Endothelial cell (in vitro differentiated cells): ENCODE measurements at places on chromosomes 1 and 21. TPM values are rescaled to one million over a fixed set of nuclear protein-coding genes. Genes with fewer than 3 reads are reported as not detected.

The OR2AK2 gene
- total RNA-seq = not detected

GRCh38 chr1:53249706-53250105, 11.4 kb upstream of the MAGOH start:
- DNase-seq = no peak

The SERINC2 gene
- total RNA-seq = 23.6 TPM

DNA sequence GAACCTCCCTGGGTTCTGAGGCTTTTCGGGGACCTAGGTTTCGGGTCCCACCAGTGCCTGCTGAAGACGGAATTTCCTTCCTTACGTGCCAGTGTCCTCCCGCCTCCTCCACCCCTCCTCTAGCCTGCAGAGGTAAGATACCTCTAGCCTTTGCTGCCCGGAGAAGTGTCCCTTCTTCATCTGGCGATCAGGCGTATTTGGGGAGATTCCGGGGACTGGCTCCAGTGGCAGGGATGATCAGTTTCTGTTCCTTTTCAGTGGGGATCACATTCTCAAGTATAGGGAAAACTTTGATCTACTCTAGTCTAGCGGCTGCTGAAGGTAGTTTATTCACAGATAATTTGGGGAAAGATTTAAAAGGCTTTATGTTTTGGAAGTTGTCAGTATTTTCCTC, 674 bp downstream of the CEP350 start:
- DNase-seq = no peak

The DUSP23 gene
- total RNA-seq = 38.7 TPM

DNA sequence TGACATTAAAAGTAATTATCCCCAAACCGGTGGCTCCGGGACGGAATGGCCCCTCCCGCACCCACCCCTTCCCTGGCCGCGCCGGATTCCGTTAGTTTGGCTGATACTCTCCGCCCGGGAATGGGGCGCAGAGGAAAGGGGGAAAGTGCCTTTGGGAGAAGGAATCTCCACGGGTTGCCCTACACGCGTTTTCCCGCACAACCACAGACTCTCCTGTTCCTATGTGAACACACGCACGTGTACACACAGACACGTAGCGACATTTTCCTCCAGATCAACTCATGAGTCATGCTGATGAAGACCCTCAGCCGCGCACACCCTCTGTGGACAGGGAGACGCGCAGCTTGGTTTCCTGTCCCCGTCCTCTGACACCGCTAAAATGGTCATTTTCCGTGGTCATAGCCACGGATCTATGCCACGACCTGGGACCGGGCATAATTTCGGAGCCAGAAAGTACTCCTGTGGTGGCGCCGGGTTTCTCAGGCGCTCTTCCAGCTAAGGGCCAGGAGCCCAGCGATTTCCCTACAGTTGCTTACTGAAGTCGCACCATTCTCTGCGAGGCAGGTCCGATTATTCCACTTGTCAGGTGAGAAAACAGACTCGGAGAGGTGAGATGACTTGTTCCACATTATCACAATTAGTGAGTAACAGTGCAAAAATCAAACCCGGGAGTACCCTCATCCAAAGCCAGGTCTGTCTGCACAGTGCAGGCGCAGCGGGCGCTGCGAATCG, 4.0 kb upstream of the DMRTA2 start:
- DNase-seq = no peak

The SLC45A3 gene
- total RNA-seq = 9.2 TPM

GRCh38 chr1:58062635-58063034, 483.9 kb downstream of the OMA1 start:
- DNase-seq = no peak

DNA sequence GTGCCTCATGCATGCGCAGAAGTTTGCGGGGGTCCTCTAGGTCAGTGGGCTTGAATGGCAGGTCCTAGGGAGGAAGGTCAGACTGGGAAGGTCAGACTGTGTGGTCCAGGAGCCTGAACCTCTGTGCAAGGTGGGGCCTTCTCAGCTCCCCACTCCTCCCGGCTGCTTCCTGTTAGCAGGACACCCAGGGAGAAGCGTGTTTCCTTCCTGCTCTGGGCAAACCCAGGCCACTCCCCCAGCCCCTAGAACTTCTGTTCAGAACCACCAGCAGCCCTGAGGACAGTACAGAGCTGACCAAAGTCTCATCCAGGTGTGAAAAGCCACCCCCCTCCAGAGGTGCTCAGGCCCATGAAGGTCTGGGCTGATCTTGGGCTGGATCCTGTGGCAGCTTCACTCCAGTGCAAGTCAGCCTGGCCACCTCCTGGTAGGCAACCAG, 29.9 kb downstream of the NAV1 start:
- DNase-seq = no peak

The KCNQ4 gene
- 1.5 TPM for total RNA-seq

The DNM3 gene
- total RNA-seq = 7.7 TPM

The RHEX gene
- not detected for total RNA-seq

- DNase-seq = no peak
These were observed 26.8 kb downstream of the RAB3B start for GRCh38 chr1:51963592-51964308.

DNA sequence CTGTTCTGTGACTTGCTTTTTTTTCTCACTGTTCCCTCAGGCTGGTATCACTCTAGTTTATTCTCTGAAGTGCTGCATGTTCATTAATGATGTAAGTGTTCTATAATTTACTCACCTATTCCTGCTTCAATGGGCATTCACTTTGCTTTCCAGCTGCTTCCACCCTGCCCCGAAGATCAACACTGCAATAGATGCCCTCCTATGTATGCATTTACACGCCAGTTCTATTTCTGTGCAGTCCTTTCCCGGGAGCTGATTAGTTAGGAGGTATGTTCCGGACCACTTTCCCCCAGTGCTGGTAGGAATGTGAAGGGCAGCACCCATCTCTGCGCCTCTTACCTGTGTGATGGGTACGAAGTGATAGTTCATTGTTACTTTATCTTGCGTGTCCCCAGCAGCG, 103.4 kb downstream of the DHRS3 start:
- DNase-seq = no peak

DNA sequence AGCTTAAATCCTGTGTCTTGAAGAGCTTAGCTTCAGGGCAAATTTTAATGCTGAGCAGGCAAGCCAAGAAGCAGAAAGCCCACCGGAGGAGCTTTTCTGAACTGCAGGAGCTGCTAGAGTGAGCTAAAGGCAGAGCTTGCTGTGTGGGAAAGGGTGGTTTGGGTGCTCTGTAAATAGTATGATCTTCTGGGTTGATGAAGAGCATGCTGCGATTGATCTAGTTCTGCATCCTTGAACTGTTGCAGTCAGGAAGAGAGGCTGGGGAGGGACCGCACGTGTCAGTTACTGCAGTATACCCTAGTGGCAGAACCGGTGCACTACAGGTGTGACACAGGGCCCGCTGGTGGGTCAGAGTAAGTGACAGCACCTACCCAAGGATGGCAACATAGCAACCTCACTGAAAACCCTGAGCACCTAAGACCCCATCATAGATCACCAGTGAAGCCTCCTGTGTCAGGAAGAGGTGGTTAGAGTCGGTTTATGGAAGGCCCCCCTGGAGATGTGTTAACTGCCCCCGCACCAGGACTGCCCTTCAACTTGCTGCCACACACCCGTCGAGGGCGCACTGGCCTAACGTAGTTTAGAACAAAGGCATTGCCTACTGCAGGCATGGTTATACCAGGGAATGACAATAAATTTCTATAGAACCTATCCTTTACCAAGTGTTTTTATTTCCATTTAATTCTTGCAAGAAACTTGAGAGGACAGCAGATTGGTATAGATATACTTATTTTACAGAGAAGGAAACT, 146.0 kb upstream of the KIAA0040 start:
- DNase-seq = peak; percentile 72

The SNAPIN gene
- total RNA-seq = 23.6 TPM

DNA sequence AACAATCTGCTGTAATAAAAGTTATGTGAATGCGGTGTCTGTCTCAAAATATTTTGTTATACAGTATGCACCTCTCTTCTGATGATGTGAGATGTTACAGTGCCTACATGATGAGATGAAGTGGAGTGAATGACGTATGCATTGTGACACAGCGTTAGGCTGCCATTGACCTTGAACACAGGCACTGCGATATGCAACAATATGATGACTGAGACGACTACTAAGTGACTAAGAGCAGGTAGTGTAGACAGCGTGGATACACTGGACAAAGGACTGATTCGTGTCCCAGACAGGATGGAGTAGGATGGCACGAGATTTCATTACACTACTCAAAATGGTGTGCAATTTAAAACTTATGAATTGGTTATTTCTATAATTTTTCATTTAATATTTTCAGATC, 8.4 kb downstream of the SGIP1 start:
- no peak for DNase-seq

DNA sequence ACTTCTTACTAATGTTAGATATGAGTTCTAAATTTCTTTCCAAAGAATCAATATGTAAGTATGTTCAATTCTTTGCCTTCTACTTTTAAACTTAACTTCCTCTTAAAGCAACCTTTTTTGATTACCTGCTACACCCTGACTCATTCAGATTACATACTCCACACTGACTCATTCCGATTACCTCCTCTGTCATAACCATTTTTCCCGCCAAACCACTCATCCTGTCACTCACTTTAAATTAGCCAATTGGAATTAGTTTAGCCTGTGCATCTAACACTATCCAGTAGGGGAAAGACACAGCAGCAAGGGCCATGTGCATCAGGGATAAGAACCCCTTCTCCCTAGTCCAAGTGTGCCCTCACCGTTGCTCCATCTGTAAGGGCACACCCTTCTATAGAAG, 815.5 kb downstream of the BRINP3 start:
- DNase-seq = no peak

The TBX19 gene
- total RNA-seq = 1.1 TPM

The NTMT2 gene
- total RNA-seq = not detected

The IL10 gene
- not detected for total RNA-seq

The ARTN gene
- 0.67 TPM for total RNA-seq

- DNase-seq = no peak
These were observed 228.7 kb upstream of the CAMK1G start for GRCh38 chr1:209354840-209355165.

The TCHH gene
- total RNA-seq = 0.38 TPM

The PTPRC gene
- total RNA-seq = not detected

DNA sequence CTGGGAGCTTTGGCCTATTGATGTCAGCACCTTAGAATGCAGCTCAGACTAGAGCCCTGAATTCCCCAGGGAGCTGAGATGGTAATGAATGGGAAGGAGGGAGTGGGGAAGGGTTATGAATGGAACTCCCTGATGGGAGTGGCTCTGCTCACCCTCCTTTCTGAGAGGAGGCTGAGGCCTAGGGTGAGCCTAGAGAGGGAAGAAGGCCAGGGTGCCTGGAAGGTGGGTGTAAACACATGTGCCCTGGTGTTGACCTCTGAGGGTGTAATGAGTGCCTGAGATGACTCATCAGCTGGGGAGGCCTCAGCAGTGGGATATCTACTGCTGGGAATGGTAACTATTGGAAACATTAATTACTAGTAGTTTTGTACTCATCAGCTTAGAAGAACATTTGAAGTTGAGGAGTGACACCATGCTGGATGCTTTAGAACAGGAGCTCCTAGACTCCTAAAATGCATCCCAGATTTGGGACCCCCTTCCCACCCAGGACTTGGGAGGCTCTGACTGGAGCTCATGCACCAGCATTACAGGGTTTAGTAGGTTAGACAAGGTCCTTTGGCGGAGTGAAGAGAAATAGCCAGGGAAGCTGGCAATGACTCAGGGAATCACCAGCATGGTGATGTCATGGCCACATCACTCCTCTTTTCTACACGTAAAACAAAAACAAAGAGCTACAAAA, 16.0 kb upstream of the PIGV start:
- DNase-seq = no peak

DNA sequence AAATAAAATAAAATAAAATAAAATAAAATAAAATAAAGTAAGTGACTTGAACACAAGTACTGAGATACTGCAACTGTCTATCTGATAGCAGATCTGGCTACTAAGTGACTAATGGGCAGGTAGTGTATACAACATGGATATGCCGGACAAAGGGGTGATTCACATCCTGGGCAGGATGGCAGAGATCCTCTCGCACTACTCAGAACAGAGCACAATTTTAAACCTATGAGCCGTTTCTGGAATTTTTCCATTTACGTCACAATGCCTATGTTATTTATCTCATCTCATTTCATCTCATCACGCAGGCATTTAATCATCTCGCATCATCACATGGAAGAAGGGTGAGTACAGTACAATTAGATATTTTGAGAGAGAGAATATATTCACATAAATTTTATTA, 233.3 kb upstream of the COA6 start:
- no peak for DNase-seq

DNA sequence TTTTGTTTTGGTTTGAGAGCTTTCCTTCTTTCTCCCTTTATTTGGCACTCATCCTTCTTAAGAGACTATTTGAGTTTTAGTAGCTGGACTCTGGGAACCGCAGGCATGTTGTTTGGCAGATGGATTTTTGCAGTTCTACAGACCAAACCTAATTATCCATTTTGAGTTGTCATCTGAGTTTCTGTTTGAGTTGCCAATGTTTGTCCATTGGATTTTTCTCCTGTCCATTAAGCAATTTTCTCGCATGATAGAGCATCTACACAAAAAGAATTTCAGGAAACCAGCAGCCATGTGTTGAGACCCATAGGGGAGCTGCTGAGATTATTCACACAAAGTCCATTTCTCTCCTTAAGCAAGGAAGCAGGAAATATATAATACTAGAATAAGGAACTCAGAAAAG, 17.2 kb upstream of the CXADR start:
- DNase-seq = no peak

DNA sequence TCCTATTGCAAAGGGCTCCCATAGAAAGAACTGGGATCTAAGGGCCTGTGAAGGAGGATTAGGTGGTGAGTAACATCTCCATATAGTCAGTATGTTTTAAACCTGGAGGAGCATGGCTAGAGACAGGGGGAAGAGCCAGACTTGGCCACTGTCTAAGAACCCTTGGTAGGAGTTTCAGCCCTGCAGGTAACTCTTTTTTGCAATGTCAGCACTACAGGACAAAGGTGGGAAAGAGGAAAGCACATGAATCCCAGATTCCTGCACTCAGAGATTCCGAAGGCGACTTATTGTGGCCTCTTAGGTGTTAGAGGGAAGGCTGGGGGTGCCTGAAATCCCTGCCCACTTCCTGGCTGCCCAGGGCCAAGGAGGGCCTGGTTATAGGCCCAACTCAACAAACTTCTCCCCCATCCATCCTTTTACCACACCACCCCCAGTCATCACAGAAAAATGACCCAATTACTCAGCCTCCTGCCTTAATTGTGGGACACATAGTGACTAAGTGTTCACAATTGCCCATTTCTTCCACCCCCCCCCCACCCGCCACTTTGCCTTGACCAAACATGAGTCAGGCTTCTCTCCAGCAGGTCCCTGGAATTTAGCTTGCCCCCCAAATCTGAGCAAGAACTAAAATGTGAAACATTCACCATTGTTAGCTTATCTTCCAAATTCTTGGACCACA, 1.9 kb upstream of the NTNG1 start:
- DNase-seq = no peak

DNA sequence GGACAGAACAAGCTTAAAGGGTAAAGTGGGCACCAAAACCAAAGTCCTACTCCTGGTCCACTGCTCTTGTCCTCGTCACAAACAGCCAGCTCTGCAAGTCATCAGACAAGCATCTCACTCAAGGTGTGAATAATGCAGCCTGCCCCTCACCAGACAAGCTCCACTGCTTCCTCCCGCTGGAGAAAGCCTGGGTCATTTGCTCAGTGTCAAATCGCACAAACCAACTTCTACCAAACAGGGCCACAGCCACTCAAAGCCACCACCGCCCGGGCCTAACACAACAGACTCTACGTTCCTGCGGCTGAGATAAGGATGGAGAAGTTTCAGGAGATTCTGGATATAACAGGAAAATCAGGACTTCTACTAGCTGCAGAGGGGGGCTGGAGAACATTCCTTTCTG, 3.3 kb downstream of the SSBP3 start:
- no peak for DNase-seq

The MCOLN2 gene
- total RNA-seq = 0.64 TPM

The USF1 gene
- 121 TPM for total RNA-seq

GRCh38 chr1:41021526-41022308, at the start of gene SLFNL1:
Gene SLFNL1 (minus strand): TSS chr1:41021725. CDS start chr1:41020660, 1,065 bp downstream.
- no peak for DNase-seq
